ENCODE measurements at places on chromosomes 16 and 17.
A peak's percentile ranks its signal among the peaks of the same experiment; 100 is the strongest.

- DNase-seq, result peak; percentile 76
These were observed 92.0 kb upstream of the CHMP6 start for GRCh38 chr17:80899402-80900268.

DNA sequence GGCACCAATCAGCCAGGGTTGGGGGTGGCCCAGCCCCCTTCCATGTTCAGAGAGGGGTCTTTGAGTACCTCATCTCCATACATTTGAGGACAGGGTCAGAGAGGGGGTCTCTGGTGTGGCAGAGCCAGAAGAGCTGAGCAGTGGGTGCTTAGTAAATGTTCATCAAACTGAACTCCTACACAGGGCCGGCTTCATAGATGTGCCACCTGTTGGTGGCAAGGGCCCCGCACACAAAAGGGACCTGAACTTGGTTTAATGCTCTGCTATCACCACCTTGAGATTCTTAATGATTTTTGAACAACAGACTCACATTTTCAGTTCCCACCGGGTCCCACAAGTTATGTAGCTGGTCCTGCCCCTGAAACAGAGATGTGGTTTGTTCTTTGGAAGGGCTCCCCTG is 9.0 kb upstream of the C1QL1 start:
- no peak for DNase-seq

GRCh38 chr17:45743626-45744326 is 40.3 kb upstream of the CRHR1 start:
- DNase-seq, result no peak

GRCh38 chr16:19844945-19845641 is 39.6 kb downstream of the GPRC5B start:
- DNase-seq, result no peak

GRCh38 chr17:69535016-69535570 is 120.6 kb downstream of the MAP2K6 start:
- DNase-seq, result no peak

DNA sequence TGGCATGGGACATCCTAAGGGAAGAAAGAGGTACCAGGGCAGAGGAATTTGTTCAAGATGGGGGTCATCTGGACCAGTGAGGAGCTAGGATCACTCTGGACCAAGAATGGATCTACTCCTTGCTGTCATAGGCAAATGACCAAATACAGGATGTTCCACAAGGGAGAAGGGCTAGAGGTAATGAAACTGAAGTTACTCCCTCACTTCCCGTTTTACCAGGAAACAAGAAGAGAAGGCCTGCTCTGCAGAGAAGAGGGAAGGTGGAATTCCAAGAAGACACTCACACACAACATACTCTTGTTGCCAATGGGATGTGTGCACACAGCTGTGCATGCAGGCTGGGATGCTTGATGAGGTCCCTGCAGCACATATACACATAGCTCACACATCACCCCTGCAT is 38.6 kb downstream of the NEUROD2 start:
- no peak for DNase-seq

DNA sequence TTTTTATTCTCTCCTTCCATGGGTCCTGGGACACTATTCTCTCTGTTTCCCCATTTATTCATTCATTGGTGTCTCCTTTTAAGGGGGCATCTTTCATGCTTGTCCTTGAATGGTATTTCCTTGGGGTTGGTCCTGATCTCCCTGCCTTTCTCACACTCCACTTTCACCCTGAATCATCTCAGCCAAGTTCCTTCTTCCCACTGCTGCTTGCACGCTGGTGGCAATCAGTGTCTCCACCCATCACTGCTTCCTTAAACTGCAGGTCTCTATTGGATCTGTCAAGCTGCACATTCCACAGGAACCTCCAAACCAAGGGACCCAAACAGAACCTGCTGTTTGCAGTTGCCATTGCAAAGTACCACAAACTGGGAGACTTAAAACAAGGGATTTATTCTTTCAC is 89.3 kb upstream of the SDK2 start:
- DNase-seq, result no peak

GRCh38 chr17:1001640-1002411 is 4.9 kb downstream of the TIMM22 start:
- no peak for DNase-seq

DNA sequence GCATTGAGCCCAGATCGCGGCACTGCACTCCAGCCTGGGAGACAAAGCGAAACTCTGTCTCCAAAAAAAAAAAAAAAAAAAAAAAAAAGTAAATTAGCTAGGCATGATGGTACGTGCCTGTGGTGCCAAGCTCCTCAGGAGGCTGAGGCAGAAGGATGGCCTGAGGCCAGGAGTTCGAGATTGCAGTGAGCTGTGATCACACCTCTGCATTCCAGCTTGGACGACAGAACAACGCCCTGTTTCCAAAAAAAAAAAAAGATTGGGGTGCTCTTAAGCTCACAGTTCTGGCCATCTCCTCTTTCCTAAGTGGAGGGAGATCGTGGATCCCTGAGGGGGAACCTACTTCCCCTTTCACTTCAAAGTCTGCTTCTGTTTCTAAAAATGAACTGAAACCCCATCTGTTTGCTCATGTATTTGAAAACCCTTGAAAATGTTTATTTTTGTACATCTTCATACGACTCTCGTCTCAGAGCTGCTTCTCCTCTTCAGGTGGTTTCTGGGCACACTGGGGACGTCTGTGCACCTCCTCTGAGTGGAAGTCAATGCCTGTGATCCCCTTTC is 138.8 kb downstream of the PRKCA start:
- no peak for DNase-seq

GRCh38 chr17:57970710-57971109 is 15.5 kb upstream of the CUEDC1 start:
- DNase-seq, result no peak

- no peak for DNase-seq
These were observed 1425.1 kb upstream of the CDH8 start for GRCh38 chr16:63461248-63461841.

- peak; percentile 66 for DNase-seq
These were observed 17.7 kb downstream of the NAA60 start for GRCh38 chr16:3461151-3461550.

DNA sequence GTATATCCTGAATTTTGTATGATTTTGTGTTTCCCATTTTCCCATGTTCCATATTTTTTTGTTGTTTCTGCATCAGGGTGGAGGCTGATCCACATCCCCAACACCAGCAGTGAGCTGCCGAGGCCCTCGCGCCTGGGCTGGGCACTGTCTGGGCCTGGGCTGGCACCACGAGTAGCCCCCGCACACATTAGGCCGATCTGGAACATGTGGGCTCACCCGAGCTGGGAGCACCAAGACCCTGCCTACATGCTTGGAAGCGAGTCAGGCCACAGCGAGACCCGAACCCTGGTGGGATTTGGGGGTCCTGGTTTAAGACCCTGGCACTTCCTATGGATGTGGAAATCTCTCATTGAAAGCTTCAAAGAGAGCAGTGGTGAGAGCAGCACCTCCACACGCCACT is 8.5 kb downstream of the KCTD5 start:
- no peak for DNase-seq

GRCh38 chr16:54286090-54286365 is 559 bp downstream of the IRX3 start:
- DNase-seq, result no peak

Measured in stimulated activated naive CD8-positive, alpha-beta T cell treated with anti-CD3 and anti-CD28 coated beads, Interleukin-15, amount 100 ng/mL, for 72 hours (primary cell).